ENCODE measurements at places on chromosomes 3 and 15.
A peak's percentile ranks its signal among the peaks of the same experiment; 100 is the strongest.

GRCh38 chr3:71258116-71258515 is 325.4 kb downstream of the FOXP1 start:
- DNase-seq: peak; percentile 58

DNA sequence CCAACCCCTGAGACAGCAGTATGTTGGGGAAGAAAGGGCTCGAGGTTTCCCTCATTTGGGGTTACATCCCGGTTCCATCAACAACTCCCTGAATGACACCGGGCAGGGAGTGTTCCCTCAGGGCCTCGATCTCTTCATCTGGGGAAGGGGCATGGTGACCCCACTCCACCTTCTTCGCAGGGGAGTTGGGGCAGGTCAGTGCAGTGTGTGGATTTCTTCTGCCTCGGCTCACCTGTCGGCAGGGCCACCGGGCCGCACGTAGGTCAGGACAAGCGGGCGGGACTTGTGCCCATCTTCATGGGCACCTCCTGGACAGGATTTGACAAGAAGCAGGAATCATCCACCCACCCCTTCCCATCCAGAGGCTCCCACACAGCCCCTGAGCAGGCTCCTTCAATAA is 17.4 kb downstream of the GRIP2 start:
- no peak for DNase-seq

DNA sequence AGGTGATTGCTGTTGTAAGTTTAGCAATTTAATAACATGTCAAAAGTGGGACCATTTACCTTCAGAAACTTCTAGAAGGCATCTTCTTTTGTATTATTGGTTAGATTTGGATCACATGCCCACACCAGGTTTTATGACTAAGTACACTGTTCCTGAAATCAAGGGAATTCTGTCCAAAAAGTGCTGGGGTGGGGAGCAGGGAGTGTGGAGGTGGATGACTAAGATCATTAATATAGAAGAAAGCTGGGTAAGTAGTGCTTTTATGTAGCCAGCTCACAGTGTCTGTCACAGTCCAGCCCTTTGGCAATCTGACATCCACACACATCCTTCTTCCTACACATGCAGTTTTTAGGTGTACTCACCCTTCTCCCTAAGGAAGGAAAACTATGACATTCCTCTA is 120.0 kb downstream of the TMCO5A start:
- peak; percentile 69 for DNase-seq

GRCh38 chr15:28890711-28891495 is 5.1 kb downstream of the APBA2 start:
- no peak for DNase-seq

DNA sequence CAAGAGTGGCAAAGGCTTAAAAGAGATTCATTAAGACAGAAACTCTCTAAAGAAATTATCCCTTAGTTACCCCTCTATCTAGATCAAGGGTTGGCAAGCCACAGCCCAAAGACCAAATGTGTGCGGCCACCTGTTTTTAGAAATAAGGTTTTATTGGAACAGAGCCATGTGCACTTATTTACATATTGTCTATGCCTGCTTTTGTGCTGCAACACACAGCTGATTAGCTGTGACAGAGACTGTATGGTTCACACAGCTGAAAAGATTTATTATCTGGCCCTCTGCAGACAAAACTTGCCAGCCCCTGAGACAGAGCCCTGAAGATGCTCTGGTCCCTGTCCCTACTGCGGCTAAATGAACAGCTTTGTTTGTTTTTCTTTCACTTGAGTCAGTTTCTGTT is 88.1 kb downstream of the ADAMTS9 start:
- DNase-seq: no peak

DNA sequence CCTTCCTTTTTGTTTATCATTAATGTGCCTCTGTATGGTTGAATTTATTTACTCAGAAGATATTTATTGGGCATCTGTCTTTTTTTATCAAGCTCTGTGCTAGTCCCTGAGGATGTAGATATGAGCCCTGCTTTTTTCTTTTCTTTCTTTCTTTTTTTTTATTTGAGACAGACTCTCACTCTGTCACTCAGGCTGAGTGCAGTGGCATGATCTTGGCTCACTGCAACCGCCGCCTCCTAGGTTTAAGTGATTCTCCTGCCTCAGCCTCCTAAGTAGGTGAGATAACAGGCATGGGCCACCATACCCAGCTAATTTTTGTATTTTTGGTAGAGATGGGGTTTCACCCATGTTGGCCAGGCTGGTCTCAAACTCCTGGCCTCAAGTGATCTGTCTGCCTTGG is 58.5 kb downstream of the MBNL1 start:
- no peak for DNase-seq

- DNase-seq: no peak
These were observed 114.4 kb downstream of the FOXP1 start for GRCh38 chr3:71469138-71469435.

GRCh38 chr15:92322566-92323355 is 70.9 kb upstream of the ST8SIA2 start:
- DNase-seq: no peak

DNA sequence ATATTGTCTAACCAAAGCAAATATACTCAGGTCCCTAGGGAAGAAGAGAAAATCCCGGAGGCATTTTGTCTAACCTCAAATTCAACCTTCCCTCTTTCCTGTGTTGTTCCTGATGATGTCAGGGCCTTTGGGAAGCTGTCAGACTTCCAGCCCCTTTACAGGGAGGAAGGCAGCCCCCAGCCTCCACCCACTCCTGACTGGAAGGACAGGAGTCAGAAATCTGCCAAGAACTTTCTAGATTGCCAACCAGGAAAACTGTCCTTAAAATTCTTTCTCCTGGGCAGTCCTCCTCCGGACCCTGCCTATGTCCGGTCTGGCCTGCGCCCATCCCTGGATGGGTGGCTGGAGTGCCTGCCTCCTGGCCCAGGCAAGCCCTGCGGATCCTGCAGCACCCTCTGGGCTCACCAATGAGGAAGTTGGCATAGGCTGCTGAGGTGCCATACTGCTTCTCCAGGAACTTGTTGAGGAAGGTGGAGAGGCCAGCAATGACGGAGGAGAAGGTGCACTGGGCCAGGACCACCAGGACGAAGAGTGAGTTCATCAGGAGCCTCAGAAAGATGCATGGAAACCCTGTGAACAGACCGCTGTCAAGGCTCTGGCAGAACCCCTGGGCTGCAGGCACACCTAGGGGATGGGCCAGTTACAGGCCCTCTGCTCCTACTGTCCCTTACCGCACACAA is 52.6 kb upstream of the RAB6B start:
- no peak for DNase-seq

DNA sequence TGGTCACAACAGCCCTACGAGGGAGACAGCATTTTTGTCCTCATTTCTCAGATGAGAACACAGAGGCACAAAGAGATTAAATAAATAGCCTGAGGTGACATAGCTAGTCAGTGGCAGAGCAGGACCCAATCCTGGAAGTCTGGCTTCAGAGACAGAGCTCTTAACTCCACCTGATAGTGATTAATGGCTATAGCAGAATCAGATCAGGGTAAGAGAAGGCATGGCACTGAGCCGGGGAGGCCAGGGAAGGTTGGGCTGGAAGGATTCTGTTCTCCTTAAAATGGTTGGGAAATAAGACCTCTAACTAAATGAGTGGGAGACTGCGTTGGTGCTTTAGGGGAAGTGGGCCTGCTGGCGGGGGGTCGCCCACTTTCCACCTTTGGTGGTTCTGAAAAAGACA is 104.5 kb downstream of the VGLL4 start:
- DNase-seq: no peak

GRCh38 chr15:55654561-55655031 is 66.5 kb upstream of the PYGO1 start:
- DNase-seq: no peak

GRCh38 chr15:101124731-101125451 is 127.0 kb downstream of the CHSY1 start:
- peak; percentile 97 for DNase-seq

GRCh38 chr3:3951071-3951470 is 151.8 kb downstream of the LRRN1 start:
- DNase-seq: no peak

DNA sequence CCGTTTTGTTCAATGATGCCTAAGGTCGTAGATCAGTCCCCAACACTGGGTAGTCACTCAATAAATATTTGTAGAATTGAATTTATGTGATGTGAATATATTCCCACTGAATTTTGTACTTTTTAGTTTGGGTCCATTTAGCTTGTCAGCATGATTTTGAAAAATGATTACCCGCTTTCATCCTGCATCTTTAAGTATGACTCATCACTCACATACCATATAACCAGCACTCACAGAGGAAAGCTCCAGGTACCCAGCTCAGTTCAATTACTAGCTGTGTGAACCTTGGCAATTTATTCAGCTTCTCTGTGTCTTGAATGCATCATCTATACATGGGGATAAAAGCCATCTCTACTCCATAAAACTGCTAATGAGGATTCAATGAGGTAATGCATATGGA is 2.2 kb upstream of the MLF1 start:
- peak; percentile 60 for DNase-seq

DNA sequence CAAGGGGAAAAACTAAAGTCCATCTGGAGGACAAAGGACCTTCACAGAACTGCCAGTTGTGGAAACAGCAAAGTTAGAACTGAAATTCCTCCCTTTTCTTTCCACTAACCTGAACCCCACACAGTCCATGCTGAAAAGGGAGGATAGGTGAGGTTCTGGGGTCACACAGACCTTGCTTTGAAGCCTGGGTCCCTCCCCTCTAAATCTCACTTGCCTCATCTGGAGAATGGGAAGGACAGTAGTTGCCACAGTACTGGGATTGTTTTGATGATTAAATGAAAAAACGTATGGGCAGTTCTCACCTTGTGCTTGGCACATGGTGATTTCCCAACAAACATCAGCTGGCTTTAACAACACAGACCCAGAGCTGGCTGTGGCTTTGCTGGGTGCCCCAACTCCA is 166.4 kb upstream of the LRIG1 start:
- no peak for DNase-seq

- no peak for DNase-seq
These were observed 57.3 kb downstream of the DIPK2A start for GRCh38 chr3:144028798-144029411.

Measured in ELR (cell line).